Cardiac muscle cell (in vitro differentiated cells and primary cell): ENCODE measurements at places on chromosomes 13 and 19. TPM values are rescaled to one million over a fixed set of nuclear protein-coding genes. Genes with fewer than 3 reads are reported as not detected.
A peak's percentile ranks its signal among the peaks of the same experiment; 100 is the strongest.

- DNase-seq: no peak
These were observed 161.6 kb upstream of the OBI1 start for GRCh38 chr13:78820541-78820940.

DNA sequence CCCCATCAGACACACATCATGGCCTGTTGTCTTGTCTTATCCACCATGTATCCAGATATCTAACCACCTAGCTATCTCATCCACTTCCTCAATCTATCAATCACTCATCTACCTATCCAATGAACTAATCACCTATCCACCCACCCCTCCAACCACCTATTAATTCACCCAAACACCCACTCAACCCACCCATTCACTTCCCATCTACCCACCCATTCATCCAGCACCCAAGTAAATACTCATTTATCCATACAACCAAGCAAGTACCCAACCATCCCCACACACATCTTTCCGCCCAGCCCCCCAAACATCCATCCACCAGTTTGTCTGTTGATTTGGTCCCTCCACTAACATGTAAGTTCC, 753 bp upstream of the WIZ start:
- no peak for DNase-seq

GRCh38 chr13:42170029-42170428, 101.9 kb upstream of the AKAP11 start:
- no peak for DNase-seq

The PGLYRP1 gene
- total RNA-seq: not detected in 2 replicates

DNA sequence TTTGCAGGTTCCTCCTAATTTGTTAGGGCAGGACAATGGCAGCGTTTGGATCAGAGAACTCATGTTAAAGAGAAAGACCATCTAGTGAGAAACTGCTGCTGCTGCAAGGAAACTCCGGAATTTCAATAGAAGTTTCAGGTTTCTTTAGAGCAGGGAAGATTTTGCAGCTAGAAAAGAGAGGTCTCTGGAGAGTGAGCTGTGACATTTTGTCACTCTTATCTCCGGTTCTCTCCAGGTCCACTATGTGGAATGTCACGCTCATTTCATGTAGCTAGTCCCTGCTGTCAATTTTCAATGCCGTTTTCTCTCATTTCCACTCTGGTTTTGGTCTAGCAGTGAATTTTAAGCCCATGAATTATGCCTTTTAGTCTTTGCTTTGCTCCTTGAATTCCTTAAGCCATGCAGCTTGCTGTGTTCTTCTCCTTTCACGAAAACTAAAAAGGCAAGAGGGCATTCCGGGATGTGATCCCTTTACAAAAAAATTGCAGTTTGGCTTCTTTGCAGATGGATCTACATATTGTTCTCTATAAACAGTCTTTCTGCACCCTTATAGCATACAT, 46.7 kb upstream of the POSTN start:
- peak; percentile 55 for DNase-seq

The CRX gene
- 0.11 and 0.15 TPM in 2 replicates for total RNA-seq

GRCh38 chr13:95156208-95156607, 145.0 kb downstream of the ABCC4 start:
- peak; percentile 63 for DNase-seq

The ZNF14 gene
- 4.2 and 5.5 TPM in 2 replicates for total RNA-seq

- DNase-seq: no peak
These were observed 191.6 kb downstream of the DLEU7 start for GRCh38 chr13:50651922-50652321.

GRCh38 chr19:46915386-46915785, 54.6 kb downstream of the ARHGAP35 start:
- DNase-seq: peak; percentile 39

DNA sequence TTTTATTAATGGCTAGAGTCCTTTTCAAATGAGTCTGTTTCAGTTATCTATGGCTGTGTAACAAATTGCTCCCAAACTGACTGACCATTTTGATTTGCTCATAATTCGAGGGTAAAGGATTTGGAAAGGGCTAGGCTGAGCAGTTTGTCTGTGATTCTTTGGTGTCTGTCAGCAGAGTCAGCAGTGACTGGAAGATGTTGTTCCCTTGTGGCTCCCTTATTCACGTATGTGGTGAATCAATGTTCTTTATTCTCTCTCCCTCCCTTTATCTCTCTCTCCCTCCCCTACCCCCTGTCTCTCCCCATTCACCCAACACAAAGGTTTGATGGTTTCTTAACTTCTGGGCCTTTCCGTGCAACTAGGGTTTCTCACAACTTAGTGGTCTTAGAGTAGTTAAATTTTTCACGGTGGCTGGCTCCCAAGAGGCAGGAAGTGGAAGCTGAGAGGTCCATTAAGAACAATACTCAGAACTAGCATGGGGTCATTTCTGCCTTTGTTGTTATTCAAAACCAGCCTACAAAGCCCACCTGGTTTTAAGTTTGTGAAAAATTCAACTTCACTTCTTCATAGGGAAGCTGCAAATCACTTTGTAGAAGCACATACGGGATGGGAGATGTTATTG, 772.5 kb upstream of the SLITRK1 start:
- DNase-seq: no peak

GRCh38 chr13:90246687-90247345, 1100.7 kb upstream of the MIR17HG start:
- no peak for DNase-seq

DNA sequence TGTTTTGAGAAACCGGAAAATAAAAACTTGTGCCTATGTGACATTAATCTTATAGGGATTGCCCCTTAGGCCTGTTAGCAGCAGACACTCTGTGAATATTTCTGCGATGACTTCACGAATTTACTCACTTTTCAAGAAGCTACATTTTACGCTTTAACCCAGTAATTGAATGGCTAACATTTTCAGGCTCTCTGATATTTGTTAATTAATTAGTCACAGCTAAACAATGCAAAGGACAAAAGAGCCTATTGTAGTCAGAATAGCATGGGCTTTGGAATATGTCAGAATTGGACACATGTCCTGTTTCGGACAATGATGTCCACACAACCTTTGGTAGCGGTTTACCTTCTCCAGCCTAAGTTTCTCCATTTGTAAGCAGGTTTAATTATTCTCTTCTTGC, 506.6 kb downstream of the EFNB2 start:
- no peak for DNase-seq

The ZNF491 gene
- total RNA-seq: 3.9 and 4.4 TPM in 2 replicates

- DNase-seq: no peak
These were observed 4.7 kb upstream of the CYP4F3 start for GRCh38 chr19:15636026-15636425.

GRCh38 chr19:33726756-33727155, 69.9 kb upstream of the KCTD15 start:
- no peak for DNase-seq
